ENCODE measurements at places on chromosomes 2 and 18.

DNA sequence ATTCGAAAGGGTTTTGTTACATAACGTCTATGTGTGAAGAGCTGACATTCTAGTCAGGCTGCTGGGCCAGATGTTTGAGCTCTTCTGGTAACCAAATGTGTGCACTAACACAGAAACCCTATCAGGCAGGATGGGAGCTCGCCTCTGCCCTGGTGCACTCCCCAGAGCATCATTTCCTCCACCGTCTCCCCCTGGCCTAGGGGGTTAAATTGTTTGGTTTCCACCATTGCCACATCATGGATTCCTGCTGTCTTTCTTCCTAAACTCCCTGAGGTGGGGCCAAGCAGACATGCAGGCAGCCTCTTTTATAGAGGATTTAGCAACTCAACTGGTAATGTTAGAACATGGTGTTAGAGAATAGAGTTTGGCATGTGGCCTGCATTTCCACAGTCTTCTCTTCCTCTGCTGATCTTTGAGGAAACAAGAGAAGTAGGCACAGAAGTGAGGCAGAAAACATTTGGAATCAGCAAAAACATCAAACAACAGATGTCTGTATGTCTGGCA lies 87.3 kb downstream of the ANTXR1 start:
- no peak for DNase-seq

DNA sequence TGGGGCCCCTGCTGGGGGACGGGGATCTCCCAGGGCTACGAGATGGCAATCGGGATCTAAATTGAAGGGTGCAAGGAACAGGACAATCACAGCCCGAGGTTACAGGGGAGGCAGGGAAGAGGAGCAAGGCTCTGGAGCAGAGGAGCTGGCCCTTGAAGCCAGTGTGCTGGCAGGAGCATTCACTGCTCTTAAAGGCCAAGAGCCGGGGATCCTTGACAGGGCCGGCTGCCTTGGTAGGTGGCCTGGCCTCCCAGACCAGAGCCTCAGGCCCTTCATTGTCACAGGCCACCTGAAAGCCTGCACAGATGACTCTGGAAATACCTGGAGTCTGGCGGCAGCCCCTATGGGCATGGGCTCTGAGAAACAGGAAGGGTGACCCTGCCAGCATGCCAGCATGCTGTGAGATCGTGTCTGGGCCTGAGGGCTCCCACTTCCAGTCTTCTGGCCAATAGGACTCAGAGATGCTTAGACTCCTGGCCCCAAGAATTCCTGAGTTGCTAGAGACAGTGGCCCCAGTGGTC lies 38.7 kb downstream of the PDIA6 start:
- DNase-seq = no peak

GRCh38 chr18:71625556-71626090 lies 918.5 kb downstream of the CBLN2 start:
- DNase-seq = no peak

- DNase-seq = no peak
Observed at GRCh38 chr2:8659092-8659734, 22.6 kb upstream of the ID2 start.

- DNase-seq = no peak
Observed at GRCh38 chr2:67048314-67048713, 348.8 kb upstream of the ETAA1 start.

DNA sequence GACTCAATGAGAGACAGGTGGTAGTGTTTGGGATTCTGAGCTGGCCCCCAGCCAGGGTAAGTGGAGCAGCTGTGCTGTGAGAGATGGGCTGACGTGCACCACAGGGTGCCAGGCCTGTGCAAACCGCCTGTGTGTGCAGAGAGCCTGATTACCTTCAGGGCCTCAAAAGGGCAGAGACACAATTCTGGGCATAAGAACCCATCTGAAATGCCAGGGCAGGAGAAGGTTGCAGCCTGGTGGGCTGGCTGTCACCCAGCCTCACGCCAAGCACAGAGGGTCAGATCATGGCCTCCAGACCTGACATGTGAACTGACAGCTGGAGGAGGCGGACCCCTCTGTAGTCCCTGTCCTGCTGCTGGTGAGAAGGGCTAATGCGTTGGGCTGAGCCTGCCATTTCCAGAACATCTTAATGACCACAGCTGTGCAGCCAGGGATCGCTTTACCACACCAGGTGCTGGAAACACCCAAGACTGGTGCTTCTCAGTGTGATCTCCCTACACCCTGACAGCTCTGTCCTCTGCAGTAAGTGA lies 100.9 kb downstream of the ARL4C start:
- DNase-seq = no peak

- DNase-seq = no peak
Observed at GRCh38 chr2:240869956-240870875, 1.6 kb downstream of the AGXT start.

- DNase-seq = no peak
Observed at GRCh38 chr2:47187069-47187468, 32.0 kb upstream of the STPG4 start.

DNA sequence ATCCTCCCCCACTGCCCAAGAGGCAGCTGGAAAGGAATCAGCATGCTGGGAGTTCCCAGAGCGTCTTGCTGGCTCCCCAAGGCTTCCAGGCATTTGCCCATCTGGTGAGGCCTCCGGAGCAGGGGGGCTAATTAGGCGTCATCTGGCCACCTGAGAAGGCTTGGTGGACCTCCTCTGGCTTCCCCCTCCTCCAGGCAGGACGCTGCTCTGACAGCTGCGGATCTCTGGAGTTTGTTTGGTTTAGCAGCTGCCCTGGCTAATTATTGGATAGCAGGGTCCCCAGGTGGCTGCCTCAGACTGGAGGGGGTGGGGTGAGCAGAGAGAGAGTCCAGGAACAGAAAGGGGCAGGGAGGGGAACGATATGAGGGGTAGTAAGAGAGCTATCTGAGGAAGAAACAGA lies 425.2 kb upstream of the MEX3C start:
- no peak for DNase-seq

DNA sequence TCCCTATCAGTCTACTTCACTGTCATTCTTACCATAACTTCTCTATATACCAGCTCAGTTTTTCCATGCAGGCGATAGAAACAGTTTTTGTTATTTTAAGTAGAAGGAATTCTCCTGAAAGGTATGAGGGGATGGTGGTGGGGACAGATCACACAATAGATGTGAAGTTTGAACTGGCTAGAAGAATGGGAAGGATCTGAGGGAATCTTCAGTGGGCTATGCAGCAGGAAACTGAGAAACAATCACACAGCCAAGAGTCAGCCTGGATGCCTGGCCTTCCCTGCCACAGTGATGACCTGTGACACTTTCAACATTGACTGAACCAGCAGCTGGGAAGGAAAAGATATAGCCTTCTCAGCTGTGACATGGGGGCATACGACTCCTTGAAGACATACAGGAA lies 329.1 kb upstream of the GULP1 start:
- DNase-seq = no peak

- DNase-seq = no peak
Observed at GRCh38 chr2:8102470-8102869, 579.4 kb upstream of the ID2 start.

DNA sequence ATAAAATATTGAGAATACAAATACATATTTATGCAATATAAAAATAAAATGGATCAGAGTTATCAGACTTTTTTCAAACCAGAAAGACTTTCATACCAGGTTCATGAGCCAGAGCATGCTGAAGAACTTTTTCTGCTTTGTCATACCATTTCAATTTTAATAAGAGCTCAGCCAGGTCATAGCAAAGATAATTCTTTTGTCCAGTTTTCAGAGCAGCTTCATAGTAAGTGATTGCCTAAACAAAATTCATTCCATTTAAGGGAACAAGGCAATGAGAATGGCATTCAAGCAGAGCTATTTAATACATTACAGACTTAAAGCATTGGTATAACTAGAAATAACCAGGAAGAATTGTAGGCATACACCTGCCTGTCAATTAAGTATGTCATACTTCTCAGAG lies 42.3 kb downstream of the TTC21B start:
- DNase-seq = peak; percentile 66

DNA sequence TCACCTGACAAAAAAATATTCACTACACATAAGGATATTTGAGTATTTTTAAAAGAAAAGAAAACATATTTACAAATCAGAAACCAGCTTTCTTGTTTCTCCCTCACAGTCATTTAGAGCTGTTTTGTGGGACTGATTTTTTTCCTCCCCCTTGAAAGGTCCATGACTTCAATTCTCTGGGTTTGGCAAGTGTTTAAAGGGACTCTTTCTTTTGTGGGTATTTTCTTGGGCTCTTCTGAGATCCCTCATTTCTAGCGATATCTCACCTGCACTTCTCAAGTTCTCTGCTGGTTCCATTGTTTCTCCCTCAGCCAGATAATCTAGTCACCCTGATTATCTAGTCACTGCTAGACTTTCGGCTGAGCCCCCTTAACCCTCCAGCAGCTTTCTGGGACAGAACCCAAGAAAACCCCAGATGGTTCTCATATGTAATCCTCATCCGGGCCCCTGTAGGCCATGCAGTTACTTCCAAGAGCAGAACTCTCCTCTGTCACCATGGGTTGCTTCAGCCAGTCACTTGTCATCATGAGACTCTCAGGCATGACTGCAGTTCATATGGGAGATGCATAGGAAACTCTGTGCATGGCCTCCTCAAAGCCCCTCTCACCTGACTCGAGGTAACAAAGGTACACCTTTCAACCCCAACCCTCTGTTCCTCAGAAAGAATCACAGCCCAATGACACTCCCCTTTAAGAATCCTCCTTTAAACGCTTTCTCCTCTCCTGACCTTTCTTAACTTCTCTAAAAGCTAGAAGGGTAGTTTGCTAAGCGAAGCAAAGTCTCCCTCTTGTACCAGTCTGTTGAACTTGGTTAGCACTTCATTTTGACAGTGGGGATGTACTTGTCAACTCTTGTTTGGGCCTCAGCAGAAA lies 36.7 kb upstream of the ITGA4 start:
- no peak for DNase-seq

GRCh38 chr2:141848191-141848590 lies 282.6 kb downstream of the LRP1B start:
- DNase-seq = no peak

DNA sequence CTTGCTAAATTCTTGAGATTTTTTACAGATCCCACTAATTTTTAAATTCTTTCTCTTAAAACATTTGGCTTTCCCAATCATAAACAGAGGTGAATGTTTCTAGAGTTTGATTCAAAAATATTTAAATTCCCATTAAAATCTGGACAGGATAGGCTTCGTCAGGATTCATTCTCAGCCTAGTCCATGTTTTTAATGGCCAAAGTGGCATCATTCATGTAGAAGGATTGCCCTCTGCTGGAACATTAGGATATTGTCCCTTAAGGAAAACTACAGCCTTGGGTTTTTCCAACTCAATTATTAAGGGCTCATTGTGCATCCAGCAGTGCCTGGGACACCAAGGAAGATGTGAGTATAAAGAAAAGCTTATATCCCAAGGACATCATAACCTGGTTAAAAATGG lies 71.7 kb downstream of the TPGS2 start:
- peak; percentile 75 for DNase-seq

- peak; percentile 59 for DNase-seq
Observed at GRCh38 chr2:113218283-113219091, 44.7 kb downstream of the PSD4 start.

GRCh38 chr2:3054066-3054465 lies 323.6 kb downstream of the EIPR1 start:
- no peak for DNase-seq

DNA sequence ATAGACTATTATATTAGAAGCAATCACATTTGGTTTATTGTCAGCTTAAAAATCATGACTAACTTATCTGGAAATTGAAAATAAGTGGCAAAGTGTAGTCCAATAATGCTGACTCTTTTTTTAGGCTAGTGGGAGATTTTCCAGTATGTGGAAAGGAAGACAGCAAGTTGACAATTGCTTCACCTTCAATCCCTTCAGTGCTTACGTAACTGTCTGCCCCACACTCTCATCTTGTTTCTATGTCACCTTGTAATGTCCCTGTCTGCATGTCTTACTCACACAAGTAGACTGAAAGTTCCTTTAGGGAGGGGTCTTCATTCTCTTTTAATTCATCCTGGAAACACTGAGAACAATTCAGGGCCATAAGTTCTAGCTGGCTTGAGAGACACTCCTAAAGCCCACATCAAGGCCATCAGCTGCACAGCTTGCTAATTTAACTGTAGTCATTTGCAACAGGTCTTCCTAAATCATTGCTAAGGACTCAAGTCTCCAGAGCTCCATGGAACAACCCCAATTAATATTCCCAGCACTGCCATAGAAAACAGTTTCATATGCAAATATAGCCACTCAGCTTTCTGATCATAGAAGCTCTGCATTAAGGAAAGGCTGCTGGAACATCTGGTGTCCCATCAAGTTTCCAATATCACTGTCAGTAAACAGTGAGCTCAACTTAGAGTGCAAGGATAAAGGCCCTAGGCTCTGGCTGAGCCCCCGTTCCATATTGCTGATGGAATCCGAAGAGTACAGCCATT lies 230.5 kb downstream of the ETAA1 start:
- no peak for DNase-seq

GRCh38 chr2:98380203-98380535 lies 33.9 kb downstream of the CNGA3 start:
- DNase-seq = no peak

- DNase-seq = peak; percentile 8
Observed at GRCh38 chr2:168060986-168061750, 186.2 kb downstream of the STK39 start.

DNA sequence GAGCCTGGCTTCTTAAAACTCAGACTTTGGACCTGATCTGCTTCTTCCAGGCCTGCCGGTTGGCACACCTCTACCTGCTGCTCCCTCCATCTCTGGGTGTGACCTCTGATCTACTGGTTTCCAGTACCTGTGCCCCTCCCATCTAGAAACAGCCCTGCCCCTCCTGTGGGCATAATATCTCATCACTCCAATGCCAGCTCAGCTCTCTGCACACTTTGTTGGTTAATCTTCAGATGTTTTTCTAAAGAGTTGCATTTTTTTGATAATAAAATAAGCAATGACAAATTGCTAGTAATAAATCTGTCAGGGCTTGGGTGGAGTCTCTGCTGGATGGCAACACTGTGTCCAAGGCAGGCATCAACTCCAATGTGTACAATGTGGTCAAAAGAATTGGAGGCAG lies 89.6 kb upstream of the PPP1CB start:
- DNase-seq = no peak

DNA sequence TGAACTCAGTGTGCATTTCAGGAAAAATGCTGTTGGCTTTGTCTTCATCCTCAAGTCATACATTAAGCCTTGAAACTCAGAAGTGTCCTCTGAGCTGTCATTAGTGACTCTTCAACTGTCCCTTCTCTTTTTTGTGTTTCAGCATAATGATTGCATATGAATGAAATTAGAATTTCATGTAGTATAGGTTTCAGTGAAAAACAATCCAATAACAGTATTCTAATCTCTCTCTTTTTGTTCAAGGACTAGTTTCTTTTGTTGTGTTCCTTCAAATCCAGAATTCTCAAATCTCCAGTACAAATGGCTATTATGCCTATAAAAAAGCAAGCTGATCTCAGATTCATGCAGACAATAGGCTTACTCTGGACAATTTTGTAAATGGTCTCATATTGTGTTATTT lies 133.5 kb downstream of the QPCT start:
- DNase-seq = no peak

DNA sequence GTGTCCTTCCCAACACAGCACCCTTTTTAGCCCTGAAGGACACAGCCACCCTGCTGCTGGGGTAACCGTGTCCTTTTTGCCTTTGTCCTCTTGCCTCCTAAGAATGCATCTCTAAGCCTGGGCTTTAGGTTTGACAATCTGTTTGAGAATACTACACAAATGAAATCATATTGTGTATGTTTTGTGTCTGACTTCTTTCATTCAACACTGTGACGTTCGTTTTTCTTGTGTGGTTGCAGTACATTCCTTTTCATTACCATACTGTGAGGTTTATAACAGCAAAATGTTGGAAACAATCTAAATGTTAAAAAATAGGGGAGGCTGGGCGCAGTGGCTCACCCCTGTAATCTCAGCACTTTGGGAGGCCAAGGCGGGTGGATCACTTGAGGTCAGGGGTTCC lies 11.2 kb downstream of the ASPRV1 start:
- DNase-seq = no peak
